ENCODE measurements at places on chromosomes 13 and 19. TPM values are rescaled to one million over a fixed set of nuclear protein-coding genes. Genes with fewer than 3 reads are reported as not detected.

- no peak for DNase-seq
- no peaks in the 10 kb centered on the region for H3K36me3 ChIP-seq
- no peak overlapping the region for H3K27ac ChIP-seq
- H3K27me3 ChIP-seq = no peaks in the 10 kb centered on the region
- H3K4me3 ChIP-seq = no peak overlapping the region
Measured at GRCh38 chr13:99256709-99257108, 1.5 kb downstream of the GPR18 start.

DNA sequence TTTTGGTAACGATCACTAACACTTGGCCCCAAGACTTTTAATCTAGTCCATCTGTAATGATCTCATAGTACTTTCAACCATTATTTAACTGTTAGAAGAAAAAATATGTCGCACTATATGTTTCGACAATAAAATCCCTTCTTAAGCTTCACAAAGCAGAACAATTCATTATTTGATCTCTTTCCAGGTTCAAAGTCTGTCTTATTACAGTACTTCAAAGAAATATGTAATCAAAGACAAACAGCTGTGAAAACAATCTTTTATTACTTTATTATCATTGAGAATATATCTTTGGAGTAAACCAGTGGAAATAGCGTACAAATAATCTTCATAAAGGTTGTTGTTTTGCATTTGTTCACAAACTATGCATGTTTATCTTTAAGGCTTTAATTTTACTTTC, 93.5 kb downstream of the DACH1 start:
- DNase-seq = no peak
- no peak overlapping the region for H3K27ac ChIP-seq
- no peaks in the 10 kb centered on the region for H3K27me3 ChIP-seq

PSG7 gene
- not detected for total RNA-seq

GRCh38 chr19:41936416-41936850, 8.2 kb upstream of the ERFL start:
- H3K36me3 ChIP-seq = no peaks in the 10 kb centered on the region
- peaks cover 12% of the 10 kb centered on the region for H3K4me1 ChIP-seq
- no peak overlapping the region for H3K4me3 ChIP-seq
- H3K27me3 ChIP-seq = peaks cover 88% of the 10 kb centered on the region
- no peak for DNase-seq

DNA sequence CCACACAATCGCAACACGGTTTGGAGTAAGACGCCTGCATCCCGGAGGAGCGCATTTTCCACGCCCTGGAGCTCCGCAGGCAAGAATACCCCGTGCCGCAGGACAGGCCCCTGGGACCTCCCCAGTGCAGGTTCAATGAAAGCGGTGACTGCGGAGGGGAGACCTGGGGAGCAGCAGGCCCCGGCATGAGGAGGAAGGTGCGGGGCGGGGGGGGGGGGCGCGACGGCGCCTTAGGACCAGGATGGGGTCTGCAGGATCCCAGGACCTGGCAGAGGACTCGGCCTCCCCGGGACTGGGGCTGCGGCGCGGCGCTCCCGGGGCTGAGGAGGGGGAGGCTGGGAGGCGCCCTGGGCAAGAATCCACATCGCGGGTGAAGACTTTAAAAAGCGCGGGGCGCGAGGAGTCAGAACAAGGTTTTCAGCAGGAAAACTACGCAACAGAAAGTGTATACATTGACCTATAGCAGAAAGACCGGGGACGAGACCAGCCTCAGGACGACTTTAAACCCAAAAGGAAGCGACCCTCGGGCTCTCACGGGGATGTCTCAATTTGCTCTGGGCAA, 432 bp downstream of the ZNF611 start:
- 0 out of 2 replicates have a peak, but pooled peaks cover 3% of the 10 kb centered on the region for H3K27me3 ChIP-seq
- H3K36me3 ChIP-seq = no peaks in the 10 kb centered on the region
- H3K27ac ChIP-seq = peak overlapping the region; percentile 79
- peak overlapping the region; percentile 100 for H3K4me3 ChIP-seq

DNA sequence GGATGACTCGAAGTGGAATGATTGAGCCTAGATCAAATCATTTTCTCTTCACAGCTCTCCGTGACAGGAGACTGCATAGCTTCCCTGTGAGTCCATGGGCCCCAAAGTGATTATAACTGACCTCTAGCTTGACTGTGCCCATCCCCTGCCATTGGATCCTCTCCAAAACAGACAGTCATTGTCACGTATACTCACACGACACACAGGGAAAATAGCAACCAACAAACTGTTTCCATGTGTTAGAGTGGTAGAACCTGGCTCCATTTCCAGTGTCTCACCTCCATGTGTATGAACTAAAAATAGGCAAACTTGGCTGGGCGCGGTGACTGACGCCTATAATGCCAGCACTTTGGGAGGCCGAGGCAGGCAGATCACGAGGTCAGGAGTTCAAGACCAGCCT, 48.8 kb upstream of the NPAS1 start:
- no peaks in the 10 kb centered on the region for H3K27me3 ChIP-seq
- no peak for DNase-seq
- no peaks in the 10 kb centered on the region for H3K36me3 ChIP-seq
- no peak overlapping the region for H3K4me3 ChIP-seq

DNA sequence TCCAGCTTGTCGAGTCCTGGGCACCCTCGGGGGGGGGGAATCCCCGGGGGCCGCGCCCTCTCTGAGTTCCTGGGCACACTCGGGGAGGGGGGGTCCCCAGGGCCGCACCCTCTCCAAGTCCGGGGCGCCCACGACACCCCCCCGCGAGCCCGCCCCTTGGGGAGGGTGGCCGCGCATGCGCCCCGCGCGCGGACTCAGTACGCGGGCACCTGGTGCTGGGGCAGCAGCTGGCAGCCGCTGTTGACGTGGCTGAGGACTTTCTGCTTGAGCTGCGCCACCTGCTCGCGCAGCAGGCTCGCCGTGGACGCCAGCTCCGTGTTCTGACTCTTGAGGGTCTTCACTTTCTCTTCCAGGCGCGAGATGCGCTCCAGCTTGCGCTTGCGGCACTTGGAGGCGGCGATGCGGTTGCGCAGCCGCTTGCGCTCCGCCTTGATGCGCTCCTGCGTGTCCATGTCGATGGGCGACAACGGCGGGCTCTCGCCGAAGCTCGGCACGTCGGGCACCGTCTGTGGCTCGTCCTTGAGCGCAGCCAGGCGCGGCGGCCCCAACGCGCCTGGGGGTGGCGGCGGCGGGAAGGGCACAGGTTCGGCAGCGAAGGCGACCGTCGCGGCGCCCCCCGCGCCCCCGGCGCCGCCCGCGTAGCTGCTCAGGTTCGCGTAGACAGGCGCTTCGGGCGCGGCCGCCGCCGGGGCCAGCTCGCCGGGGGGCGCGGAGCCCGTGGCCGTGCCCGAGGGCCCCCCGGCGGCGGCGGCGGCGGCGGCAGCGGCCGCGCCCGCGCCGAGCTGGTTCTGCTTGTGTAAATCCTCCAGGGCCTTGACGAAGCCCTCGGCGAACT, 958 bp downstream of the JUND start:
- peaks cover 3% of the 10 kb centered on the region for H3K27me3 ChIP-seq
- H3K4me3 ChIP-seq = peak overlapping the region; percentile 75
- DNase-seq = peak; percentile 46
- H3K4me1 ChIP-seq = peaks cover 27% of the 10 kb centered on the region
- H3K27ac ChIP-seq = peak overlapping the region; percentile 96
- peaks cover 5% of the 10 kb centered on the region for H3K36me3 ChIP-seq

DNA sequence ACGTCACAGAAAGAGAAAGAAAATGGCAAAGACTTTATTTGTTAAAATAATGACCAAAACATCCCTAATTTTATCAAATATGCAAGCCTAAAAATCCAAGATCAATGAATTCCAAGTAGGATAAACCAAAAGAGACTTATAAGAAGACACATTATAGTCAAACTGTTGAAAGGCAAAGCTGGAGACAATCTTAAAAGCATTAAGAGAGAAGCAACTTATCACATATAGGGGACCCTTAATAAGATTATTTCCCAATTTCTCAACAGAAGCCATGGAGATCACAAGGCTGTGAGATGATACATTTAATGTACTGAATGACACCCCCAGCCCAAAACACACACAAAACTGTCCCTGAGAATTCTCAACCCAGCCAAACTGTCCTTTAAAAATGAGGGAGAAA, 228.7 kb downstream of the COG6 start:
- H3K4me3 ChIP-seq = no peak overlapping the region
- DNase-seq = no peak
- no peak overlapping the region for H3K27ac ChIP-seq
- no peaks in the 10 kb centered on the region for H3K4me1 ChIP-seq

- DNase-seq = no peak
- no peaks in the 10 kb centered on the region for H3K36me3 ChIP-seq
- no peak overlapping the region for H3K4me3 ChIP-seq
- no peaks in the 10 kb centered on the region for H3K27me3 ChIP-seq
Measured at GRCh38 chr13:30065181-30065580, 214.8 kb upstream of the UBL3 start.

PALM gene
- 26.1 TPM for total RNA-seq

- peak overlapping the region; percentile 64 for H3K27ac ChIP-seq
- H3K36me3 ChIP-seq = peaks cover 4% of the 10 kb centered on the region
- H3K27me3 ChIP-seq = no peaks in the 10 kb centered on the region
- H3K4me3 ChIP-seq = peak overlapping the region; percentile 78
- no peaks in the 10 kb centered on the region for H3K4me1 ChIP-seq
- DNase-seq = peak; percentile 97
Measured at GRCh38 chr19:19860756-19861390, 4.8 kb upstream of the ZNF253 start.

- no peak overlapping the region for H3K27ac ChIP-seq
- no peak overlapping the region for H3K4me3 ChIP-seq
Measured at GRCh38 chr13:95033890-95034289, 267.4 kb downstream of the ABCC4 start.

NEK3 gene
- total RNA-seq = 26.6 TPM

- peak; percentile 84 for DNase-seq
- H3K27me3 ChIP-seq = no peaks in the 10 kb centered on the region
- no peak overlapping the region for H3K4me3 ChIP-seq
- H3K36me3 ChIP-seq = no peaks in the 10 kb centered on the region
Measured at GRCh38 chr13:103883164-103883563, 816.9 kb upstream of the SLC10A2 start.

ZNF382 gene
- total RNA-seq = 11.5 TPM

DNA sequence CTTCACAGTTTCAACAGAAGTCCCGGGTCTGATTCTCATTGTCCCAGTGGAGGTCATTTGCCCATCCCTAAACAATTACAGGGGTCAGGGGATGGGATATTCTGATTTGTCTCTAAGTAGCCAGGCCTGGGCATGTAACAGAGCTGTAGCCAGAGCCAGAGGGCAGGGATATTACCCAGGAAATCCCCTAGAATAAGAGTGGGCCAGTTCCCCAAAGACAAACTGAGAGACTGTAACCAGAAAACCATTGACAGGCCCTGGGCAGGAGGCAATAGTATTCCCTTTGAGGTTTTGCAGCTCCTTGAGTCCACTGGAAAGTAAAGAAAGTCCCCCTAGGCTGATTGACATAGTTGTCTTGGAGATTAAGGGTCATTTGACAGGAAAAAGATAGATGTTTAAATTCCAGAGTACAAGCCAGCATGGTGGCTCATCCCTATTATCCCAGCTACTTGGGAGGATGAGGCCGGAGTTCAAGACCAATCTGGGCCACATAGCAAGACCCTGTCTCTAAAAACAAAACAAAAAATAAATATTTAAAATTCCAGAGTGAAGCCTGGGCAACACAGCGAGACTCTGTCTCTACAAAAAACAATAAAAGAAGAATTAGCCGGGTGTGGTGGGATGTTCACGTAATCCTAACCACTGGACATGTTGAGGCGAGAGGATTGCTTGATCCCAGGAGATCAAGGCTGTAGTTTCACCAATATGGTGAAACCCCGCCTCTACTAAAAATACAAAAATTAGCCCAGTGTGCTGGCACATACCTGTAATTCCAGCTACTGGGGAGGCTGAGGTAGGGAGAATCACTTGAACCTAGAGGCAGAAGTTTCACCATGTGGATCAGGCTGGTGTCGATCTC, 1.9 kb upstream of the SDHAF1 start:
- no peaks in the 10 kb centered on the region for H3K36me3 ChIP-seq
- DNase-seq = no peak
- H3K4me3 ChIP-seq = no peak overlapping the region
- no peaks in the 10 kb centered on the region for H3K27me3 ChIP-seq

DNA sequence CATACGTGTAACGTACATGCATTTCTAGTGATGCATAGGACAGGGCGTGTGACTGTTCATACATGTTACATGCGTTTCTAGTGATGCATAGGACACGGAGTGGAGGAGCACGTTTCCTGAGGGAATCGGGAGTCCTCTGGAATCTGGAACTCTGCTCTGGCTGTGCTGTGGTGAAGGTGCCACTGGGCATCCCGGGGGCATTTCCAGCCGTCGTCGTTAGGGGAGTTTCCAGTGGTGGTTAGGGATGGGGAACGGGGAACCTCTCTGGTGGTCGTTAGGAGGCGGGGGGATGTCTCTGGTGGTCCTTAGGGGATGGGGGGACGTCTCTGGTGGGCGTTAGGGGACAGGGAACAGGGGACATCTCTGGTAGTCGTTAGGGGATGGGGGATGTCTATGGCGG, 209.6 kb upstream of the SOX1 start:
- H3K36me3 ChIP-seq = no peaks in the 10 kb centered on the region
- no peak overlapping the region for H3K27ac ChIP-seq
- peaks cover 6% of the 10 kb centered on the region for H3K4me1 ChIP-seq
- no peak for DNase-seq
- H3K27me3 ChIP-seq = no peaks in the 10 kb centered on the region
- no peak overlapping the region for H3K4me3 ChIP-seq

BRME1 gene
- 3.7 TPM for total RNA-seq

SLC27A5 gene
- 13.4 TPM for total RNA-seq

GRCh38 chr13:62625214-62625881, 1209.7 kb upstream of the PCDH20 start:
- 0 out of 2 replicates have a peak, but pooled peaks cover 2% of the 10 kb centered on the region for H3K4me1 ChIP-seq
- no peak overlapping the region for H3K27ac ChIP-seq
- H3K4me3 ChIP-seq = no peak overlapping the region

DNA sequence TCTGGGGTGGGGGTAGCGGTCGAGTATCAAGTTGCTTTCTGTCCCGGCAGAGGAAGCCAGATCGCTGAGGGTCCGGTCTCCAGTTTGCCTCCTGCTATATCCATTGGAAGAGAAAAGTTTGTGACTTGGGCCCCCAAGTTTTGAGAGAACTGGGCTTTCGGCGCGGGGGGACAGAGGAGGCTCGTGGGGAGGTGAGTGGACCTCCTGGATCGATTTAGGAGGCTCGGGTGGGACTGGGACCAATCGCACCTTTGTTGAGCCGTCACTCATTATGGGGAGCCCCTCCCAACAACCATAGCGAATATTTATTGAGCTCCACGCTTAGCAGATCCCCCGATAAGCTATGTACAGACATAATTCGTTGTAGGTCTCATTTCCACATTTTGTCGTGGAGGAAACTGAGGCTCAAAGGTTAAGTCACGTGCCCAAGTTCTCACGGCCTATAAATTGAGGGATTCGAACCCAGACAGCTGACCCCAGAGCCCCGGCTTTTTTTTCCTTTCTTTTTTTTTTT, 909 bp downstream of the RFXANK start:
- DNase-seq = no peak
- H3K36me3 ChIP-seq = no peaks in the 10 kb centered on the region

- H3K36me3 ChIP-seq = no peaks in the 10 kb centered on the region
- no peaks in the 10 kb centered on the region for H3K4me1 ChIP-seq
- H3K27ac ChIP-seq = no peak overlapping the region
Measured at GRCh38 chr13:47190696-47191305, 293.9 kb upstream of the HTR2A start.

GRCh38 chr13:52383366-52383765, 22.6 kb downstream of the THSD1 start:
- H3K4me1 ChIP-seq = no peaks in the 10 kb centered on the region
- H3K4me3 ChIP-seq = no peak overlapping the region
- no peak overlapping the region for H3K27ac ChIP-seq
- no peak for DNase-seq
- no peaks in the 10 kb centered on the region for H3K27me3 ChIP-seq

- no peaks in the 10 kb centered on the region for H3K27me3 ChIP-seq
- H3K4me3 ChIP-seq = no peak overlapping the region
- H3K27ac ChIP-seq = no peak overlapping the region
- H3K36me3 ChIP-seq = no peaks in the 10 kb centered on the region
- DNase-seq = peak; percentile 32
Measured at GRCh38 chr13:22027566-22027965, 356.7 kb downstream of the FGF9 start.
